Ecto neural progenitor cell (in vitro differentiated cells): ENCODE measurements at places on chromosomes 4 and X.

- DNase-seq: no peak
These were observed 245.2 kb upstream of the TET2 start for GRCh38 chr4:104901438-104901837.

GRCh38 chr4:106614441-106614840 lies 245.9 kb upstream of the GIMD1 start:
- no peak for DNase-seq

- no peak for DNase-seq
These were observed 73.4 kb downstream of the MGST2 start for GRCh38 chr4:139738846-139739613.

DNA sequence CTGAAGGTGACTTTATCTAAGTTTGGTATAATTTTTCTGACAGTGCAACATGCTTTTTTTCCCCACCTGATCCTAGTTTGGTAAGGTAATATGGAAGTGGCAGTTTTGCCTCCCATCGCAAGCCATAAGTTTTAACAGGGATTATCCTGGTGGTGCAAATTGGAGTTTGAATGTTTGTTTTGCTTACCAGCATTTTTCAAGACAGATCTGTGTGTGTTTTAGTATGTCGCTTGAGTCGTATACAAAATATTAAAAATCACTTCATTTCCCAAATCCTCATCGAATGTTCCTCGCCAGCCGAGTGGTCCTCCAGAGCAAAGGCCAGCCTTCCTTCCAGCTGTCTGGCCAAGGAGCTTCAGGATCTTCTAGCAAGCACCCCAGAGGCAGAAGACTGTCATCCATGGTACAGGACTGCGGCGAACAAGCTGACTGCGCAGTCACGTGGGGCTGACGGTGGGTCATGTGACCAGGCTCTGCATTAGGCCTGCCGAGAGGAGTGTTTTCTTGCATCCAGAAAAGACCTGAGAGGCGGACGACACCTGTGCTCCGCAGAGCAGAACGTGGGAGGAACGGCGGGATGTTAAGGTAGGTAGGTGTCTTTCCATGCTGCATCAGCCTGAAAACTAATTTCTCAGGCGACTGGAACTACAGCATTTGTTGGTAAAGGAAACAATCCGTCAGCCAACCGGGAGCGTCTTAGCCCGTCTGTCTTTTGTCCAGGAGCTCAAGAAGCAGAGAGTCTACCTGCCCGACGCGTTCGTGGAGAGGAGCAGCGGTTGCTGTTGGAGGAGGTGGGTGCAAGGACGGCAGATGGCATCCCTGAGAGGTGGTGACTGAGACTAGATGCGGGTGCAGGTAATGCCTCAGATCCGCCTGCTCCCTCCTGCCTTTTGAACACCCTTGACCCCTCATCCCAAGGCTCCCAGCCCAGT lies at the start of gene GPRASP3:
Gene GPRASP3, plus strand, starts transcription at position 507 of the 932 bp plus-strand sequence. CDS start 28,253 bp downstream, outside the sequence.
- no peak for DNase-seq

GRCh38 chrX:38312436-38312835 lies 14.9 kb downstream of the RPGR start:
- no peak for DNase-seq

- DNase-seq: no peak
These were observed 122.3 kb upstream of the NEIL3 start for GRCh38 chr4:177187371-177187770.

DNA sequence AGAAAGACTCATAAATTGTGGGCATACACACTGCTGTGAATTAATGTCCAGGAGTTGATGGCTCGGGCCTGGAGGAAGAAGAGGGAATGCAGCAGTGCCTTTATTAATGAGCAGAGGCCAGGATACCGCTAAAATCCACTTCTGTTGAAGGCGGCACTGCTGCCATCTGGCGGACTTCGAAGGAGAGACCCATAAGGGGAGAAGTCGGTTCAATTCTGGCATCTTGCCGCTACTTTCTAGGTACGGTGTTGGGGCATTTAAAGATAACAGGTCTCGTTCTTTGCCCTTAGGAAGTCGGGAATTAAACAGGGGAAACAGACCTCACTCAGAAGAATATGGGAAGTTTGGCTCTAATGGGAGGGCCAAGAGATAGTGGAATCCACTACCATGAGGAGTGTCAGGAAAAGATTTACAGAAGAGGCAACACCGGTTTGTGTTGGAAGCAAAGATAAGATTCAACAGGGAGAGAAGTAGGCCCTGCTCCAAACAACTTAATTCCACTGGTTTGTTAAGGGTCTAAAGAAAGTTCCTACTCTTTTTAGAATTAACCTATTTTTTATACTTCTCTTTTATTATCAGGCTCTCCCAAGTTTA lies 133.6 kb upstream of the GIMD1 start:
- peak; percentile 78 for DNase-seq
